ENCODE measurements at places on chromosomes 12 and 14.

- no peak for DNase-seq
These were observed 47.7 kb upstream of the CMKLR1 start for GRCh38 chr12:108386709-108387360.

- DNase-seq: no peak
These were observed 11.1 kb upstream of the RERGL start for GRCh38 chr12:18101043-18101442.

- no peak for DNase-seq
These were observed 7.4 kb upstream of the KTN1 start for GRCh38 chr14:55572578-55572977.

GRCh38 chr14:73149753-73150152 lies 13.4 kb downstream of the PSEN1 start:
- no peak for DNase-seq

GRCh38 chr14:99040711-99041110 lies 231.3 kb downstream of the BCL11B start:
- DNase-seq: no peak

DNA sequence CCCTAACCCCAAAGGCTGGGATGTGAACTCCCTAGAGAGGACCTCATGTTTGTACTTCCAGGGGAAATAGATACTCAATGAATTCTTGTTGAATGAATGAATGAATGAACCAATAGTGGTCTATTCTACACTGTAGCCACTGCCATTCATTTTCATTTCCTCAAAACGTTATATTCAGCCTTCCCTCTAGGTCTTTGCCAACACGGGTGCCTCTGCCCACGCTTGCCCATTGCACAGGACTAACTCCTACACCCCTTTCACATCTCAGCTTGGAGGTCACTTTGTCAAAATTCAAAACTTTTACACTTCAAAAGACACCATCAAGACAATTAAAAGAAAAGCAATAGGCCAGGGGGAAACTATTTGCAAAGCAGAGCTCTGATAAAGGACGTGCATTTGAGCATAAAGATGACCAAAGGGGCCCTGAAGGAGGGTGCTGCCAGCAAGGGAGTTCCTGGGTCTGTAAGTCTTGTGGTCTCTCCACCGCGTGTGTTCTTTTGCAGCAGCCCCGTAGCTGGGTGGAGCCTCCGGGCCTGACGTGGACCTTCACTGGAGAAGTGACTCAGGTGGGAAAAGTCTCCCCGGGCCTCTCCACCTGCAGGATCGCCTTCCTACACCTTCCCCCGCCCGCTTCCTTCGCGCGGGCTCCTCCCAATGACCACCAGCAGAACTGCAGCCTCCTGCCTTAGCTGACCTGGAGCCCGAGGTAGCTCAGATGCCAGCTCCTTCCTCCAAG lies 31.5 kb downstream of the TMEM63C start:
- DNase-seq: no peak

DNA sequence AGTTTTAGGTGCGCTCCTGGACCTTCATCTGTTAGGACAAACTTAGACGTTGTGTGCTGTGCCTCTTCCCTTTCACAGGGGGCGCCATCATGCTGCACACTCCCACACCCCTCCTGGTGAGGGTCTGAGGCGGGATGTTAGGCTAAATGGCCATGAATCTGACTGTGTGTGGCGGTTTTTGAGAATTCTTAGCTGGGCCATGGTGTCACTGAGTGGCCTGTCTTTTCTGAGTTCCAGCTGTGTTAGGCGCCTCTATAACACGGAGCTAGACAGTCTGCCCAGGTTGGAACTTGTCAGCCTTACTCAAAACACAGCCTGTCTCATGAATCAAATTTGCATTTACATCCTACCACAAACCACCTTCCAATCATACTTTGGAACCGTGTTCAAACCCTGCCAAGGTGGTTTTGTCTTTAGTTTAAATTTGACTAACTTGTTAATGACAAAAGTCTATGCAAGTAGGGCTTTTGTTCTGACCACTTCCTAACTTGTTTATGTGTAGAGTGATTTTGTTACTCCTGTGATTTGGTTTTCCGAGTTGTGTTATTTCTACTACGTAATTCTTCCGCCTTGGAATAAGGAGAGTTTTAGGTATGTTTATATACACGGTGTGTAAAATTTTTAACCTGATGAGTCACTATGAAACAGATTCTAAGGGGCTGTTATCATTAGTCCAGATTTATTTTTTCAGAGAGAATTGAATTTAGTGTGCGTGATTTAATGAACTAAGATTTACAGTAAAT lies 19.6 kb downstream of the ACVR1B start:
- no peak for DNase-seq

DNA sequence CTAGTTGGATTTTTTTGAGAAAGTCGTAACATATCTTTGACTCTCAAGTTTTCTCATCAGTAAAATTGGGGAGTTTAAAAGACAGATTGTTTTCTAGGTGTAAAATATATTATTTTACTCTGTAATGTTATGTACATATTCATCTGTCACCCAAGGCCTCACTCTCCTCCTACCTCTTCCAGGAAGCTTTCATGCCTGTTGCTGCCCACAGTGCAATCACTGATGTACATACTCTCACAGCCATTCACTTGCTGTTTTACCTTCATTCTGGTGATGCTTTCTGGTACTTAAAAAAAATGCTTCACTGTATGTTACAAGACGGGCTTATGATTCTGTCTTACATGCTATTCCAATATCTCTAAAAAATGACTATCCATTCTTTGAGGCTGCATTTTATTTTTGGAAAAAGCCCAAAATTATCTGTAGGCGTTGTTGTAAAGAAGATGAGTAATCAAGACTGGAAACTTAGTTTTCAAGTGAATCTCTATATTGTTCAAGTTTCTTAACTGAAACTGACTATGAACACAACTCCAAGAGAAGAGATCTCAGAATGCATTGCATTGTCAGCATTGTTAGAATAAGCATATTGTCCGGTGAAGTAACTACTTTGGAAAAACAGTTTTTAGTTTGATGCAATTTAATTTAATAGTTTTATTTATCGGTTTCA lies 82.5 kb downstream of the LMO3 start:
- DNase-seq: no peak

- DNase-seq: peak; percentile 98
These were observed 22.9 kb downstream of the VDR start for GRCh38 chr12:47881826-47882427.

DNA sequence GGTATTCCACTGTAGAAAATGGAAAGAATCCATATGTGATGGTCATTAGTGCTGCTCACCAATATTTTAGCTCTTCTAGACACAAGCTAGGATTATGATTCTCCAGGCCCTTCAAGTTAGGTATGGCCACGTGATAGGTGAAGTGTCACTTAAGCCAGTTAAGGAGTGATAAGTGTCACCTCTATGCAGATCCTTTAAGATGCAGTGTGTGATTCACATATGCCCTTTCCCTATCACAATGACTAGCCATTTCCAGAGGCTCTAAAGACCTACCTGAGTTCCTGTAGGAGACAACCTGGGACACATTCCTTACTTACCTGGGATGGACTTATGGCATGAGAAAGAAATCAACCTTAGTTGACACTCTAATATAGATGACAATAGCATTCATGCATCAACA lies 343.2 kb downstream of the NELL2 start:
- no peak for DNase-seq

DNA sequence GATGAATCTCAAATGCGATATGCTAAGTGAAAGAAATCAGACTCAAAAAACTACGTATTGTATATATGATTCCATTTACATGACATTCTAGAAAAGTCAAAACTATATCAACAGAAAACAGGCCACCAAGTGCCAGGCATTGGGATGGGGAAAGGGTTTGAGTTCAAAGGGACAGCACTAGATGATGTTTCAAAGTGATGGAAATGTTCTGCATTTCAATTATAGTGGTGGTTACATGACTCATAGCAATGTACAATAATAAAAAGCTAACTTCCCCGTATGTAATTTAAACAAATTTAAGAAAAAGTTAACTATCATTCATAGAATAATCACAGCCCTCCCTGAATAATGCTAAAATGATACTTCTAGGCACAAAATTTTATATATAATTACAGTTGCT lies 13.5 kb downstream of the HECTD1 start:
- DNase-seq: no peak

DNA sequence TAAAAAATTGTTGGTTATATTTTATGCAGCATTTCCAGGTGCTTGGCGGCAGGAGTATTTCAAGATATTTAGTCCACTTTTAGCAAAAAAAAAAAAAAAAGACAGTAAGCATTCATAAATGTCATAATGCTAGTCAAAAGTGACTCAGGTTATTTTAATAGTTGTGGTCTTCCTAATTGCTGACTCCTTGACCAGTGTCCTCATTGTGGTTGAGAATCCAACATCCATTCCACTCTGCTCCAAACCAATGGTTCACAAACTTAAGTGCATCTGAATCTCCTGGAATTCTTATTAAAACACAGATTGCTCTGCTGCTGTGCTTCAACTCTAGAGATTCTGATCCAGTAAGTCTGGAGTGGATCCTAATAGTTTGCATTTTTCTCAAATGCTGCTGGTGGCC lies 71.4 kb downstream of the AKAP6 start:
- DNase-seq: peak; percentile 76

- DNase-seq: no peak
These were observed 225.6 kb upstream of the CRY1 start for GRCh38 chr12:107318806-107319532.

GRCh38 chr12:91053951-91054715 lies 3.7 kb downstream of the KERA start:
- DNase-seq: peak; percentile 73

DNA sequence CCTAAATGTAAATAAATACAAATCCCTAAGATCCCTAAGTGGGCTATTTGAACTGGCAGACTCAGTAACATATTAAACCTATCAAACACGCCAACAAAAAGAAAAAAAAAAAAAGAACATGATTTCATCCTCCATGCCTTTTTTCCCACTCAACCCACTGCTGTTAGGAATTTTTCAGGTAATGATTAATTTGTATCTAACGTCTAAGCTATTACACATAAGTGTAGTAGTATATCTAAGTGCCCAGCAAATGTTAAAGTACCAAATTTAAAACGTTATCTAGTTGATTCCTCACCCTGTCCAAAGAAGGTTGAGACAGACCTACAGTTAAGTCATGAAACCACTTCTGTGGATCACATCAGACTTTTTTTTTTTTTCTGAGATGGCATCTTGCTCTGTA lies 16.4 kb upstream of the ARID4A start:
- DNase-seq: no peak

GRCh38 chr14:45246691-45247090 lies 6.3 kb downstream of the MIS18BP1 start:
- no peak for DNase-seq

- DNase-seq: no peak
These were observed 55.7 kb downstream of the EID3 start for GRCh38 chr12:104359216-104359615.

All from AG09309 (cell line).